Suppressor macrophage (primary cell): ENCODE measurements at places on chromosomes 5 and 9.

GRCh38 chr9:108786322-108786721 is 69.5 kb downstream of the ACTL7B start:
- peak; percentile 9 for DNase-seq

DNA sequence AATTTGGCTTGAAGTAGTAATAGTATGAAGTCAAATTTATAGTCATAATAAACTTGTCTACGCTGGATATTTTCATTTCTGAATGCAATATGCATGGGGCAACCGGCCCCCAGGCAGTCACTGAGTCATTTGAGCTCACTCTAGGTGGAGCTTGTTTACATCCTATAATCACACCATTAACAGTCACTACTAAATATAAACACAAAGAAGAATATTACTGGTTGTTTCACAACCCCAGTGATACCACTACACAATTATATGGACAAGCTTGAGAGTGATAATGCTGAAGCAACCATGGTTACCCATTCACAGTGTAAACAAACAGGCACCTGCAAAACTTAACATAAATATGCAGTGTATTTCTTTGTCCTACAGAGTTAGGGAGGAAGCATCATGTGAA is 68.7 kb downstream of the MARCHF3 start:
- DNase-seq, result no peak

- no peak for DNase-seq
These were observed 84.2 kb downstream of the CHSY3 start for GRCh38 chr5:129988453-129988852.

DNA sequence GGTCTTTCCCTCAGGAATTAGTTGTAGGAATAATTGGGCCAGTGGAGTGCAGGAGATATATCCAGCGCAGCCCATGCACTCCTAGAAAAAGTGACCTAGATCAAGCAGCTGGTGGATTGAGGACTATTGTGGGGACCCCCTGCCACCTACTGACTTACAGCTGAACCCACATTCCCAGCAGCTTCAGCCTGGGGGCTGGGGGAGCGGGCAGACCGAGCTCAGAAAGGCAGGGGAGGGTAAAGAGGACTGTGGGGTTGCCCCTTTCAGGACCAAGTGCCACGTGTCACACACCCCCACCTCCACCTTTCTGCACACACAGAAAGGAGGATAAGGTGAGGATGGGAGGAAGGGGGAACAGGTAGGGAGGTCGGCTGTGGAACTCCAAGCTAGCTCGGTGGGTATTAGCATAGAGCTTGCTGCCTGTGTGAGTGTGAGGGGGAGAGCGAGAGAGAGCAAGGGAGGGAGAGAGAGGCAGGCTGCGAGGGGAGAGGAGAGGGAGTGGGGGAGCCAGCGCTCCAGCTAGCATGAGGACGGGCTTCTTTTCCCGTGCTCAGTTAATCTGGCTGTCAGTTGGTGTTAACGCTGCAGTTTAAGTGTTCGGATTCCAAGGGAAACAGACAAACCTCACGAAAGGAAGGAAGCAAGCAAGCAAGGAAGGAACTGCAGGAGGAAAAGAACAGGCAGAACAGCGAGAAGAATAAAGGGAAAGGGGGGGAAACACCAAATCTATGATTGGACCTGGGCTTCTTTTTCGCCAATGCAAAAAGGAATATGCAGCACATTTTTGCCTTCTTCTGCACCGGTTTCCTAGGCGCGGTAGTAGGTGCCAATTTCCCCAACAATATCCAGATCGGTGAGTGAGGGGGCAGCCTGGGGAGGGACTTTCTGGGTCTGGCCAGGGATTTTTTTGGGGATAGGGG is at the start of gene GRIA1:
Gene GRIA1 (plus strand): TSS at position 553 of the 920 bp plus-strand sequence.
- DNase-seq, result no peak

DNA sequence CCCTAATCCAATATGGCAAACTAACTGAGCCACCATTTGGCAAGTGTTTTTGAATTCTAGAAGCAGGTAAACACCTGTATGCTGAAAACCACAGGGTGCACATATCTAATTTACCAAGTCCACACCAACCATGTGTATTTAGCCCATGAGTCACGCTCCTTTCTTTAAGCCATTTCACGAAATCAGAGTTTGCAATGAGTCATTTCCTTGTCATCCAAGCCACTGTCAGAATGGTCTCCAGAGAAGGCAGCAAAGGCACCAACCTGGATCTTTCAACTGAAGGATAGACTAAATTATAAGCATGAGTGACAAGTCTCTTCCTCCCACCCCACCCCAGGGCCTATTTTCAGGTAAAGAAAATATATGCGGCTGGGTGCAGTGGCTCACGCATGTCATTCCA is 110.0 kb downstream of the PAX5 start:
- peak; percentile 16 for DNase-seq

GRCh38 chr5:2453781-2454180 is 297.7 kb downstream of the IRX2 start:
- no peak for DNase-seq

DNA sequence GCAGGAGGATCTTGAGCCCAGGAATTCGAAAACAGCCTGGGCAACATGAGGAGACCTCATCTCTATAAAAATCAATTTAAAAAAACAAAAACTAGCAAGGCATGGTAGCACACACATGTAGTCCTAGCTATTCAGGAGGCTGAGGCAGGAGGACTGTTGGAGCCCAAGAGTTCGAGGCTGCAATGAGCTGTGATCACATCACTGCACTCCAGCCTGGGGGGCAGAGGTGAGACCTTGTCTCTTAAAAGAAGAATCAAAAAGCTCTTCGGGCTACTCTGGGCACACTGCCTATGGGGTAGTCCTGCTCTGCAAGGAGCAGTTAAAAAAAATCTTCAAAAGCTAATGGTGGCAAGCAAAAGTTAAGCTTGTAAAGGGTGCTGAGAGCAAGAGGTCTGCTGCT is 23.5 kb downstream of the SKP1 start:
- no peak for DNase-seq

DNA sequence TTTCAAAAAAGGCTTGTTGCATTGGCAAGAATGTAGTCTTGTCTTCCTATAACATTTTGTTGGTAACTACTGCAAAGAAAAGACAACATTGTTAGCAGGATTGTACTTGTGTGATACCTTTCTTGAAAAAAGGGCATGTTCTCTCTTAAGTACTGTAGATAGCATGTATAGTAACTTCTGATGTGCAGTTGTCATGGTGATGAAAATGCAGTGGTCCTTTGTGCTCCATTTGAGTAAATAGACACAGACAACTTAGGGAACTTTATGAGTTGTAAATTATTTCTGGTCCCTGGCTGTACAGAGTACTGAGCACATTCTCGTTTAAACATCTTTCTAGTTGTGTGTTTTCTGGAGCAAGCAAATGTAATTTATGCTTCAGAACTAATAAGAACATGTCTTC is 103.3 kb downstream of the CD180 start:
- DNase-seq, result no peak

DNA sequence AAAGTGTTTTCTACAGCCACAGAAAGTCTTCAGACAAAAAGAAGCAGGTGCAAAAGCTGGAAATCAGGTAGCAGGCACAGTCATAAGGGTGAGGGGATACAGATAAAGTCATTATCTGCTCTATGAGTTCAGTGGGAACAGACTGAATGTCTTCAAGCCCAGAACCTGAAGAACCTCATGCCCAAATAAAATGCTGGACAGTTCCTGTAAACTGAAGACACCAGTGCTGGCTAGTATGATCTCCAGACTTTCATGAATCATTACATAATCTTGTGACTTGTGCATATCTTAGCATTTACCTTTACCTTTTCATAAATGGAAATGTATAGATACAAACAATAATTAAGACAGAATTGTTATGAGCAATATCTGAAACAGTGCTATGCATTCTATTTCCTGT is 728.7 kb downstream of the DNAH5 start:
- DNase-seq, result no peak

DNA sequence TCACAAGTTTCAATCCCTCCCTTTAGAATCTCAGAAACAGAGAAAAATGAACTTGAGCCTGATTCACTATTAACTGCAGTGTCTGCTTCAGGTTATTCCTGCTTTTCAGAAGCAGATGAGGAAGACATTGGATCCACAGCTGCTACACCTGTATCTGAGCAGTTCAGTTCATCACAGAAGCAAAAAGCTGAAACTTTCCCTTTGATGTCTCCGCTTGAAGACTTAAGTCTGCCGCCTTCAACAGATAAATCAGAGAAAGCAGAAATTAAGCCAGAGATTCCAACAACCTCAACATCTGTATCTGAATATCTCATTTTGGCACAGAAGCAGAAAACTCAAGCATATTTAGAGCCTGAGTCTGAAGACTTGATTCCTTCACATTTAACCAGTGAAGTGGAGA is 42.1 kb downstream of the CMYA5 start:
- no peak for DNase-seq

GRCh38 chr9:11992866-11993265 is 700.3 kb upstream of the TYRP1 start:
- no peak for DNase-seq

GRCh38 chr5:81401266-81401665 is 7.3 kb upstream of the ACOT12 start:
- no peak for DNase-seq

- no peak for DNase-seq
These were observed 43.8 kb downstream of the PRRC1 start for GRCh38 chr5:127561254-127561653.

GRCh38 chr5:172771439-172772111 is 580 bp upstream of the DUSP1 start:
- DNase-seq, result no peak

DNA sequence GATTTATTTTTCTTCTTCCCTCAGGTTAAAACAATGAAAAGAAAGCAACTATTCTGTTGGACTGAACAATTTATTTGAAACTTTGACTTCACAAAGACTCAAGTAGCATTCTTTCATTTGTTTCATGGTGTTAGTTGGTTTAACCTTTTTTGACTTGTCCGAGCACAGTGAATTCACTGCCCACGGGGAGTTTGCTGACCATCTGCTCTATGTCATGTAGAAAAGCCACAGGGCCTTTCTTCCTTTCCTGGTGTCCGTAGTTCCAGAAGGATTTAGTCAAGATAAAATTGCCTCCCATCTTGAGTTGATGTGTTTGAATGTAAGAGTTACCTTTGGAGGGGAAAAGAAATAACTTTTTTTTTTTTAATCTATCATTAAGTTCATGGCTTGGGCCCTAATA is 55.1 kb upstream of the ZNF608 start:
- DNase-seq, result no peak

DNA sequence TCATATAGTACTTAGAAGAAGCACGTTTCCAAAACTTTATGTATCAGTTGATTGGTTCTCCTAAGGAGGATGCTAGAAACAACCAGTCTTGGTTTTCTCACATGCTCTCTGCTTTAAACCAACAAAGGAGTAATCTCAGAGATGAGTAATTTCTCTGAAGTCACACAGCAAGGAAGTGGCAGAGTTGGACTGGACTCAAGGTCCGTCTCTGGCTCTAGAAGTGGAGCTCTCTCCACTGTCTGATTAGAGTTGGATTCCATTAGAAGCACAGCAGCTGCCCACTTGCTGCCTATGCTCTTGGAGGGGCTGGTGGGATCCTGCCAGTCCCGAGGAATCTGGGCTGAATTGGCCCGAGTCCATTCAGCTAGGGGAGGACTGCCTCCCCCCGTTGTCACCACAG is 21.0 kb downstream of the RALGPS1 start:
- DNase-seq, result no peak

- no peak for DNase-seq
These were observed 52.8 kb downstream of the WHRN start for GRCh38 chr9:114452219-114453165.

- DNase-seq, result no peak
These were observed 118.7 kb upstream of the TAF11L2 start for GRCh38 chr5:17379100-17379951.

DNA sequence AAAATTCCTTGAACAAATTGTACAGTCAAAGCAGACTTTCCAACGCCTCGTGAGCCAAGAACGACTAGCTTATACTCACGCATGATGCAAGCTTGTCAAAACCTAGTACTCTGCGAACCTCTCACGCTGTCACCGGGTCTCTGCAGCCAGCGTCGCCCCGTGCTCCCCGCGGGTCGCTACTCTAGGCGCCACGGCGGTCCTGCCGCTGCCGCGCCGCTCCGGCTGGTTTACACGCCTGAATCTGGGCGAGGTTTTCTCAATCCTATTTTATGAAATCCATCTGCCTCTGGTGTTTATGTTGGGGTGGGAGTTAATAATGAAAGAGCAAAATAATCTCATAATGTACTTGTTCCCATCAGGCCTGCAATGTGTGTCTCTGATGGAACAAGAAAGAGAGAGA is 90.9 kb downstream of the SV2C start:
- DNase-seq, result no peak

DNA sequence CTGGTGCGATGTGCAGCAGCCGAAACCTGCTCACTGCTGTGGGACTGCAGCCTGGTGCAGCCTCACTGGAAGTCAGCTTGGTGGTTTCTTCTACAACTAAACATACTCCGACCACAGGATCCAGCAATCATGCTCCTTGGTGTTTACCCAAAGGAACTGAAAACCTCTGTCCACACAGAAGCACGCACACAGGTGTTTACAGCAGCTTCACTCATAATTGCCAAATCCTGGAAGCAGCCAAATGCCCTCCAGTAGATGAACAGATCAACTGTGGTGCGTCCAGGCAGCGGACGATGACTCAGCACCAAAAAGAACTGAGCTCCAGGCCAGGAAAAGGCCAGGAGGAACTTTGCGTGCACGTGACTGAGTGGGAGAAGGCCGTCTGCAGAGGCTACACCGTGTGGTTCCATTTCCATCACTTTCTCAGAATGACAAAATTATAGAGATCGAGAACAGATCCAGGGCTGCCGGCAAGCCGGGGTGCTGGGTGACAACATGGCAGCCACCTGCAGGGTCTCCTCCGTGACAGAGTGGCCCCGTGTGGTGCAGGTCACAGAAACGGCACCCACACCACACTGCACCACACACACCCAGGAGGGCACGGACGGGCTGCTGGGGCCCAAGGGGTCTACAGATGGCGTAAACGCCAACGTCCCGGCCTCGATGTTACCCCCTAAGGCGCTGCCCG is 23.1 kb upstream of the NSMF start:
- DNase-seq, result peak; percentile 92

DNA sequence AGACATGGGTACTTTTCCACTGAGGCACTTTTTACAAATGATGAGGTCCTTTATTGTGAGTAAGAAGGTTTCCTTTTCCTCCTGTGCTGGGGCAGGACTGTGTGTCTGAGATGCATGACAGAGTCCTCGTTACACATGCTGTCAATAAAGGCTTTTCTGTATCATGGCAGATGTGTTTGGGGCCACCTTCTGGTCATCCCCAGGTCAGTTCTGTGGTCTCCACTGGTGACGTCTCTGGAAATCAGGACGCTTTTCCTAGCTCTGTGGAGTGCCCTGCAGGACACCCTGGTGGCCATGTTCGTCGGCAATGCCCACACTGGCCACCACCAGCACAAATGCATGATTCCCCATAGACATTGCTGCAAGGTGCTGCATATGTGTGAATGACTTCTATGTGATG is 2.8 kb downstream of the CMBL start:
- DNase-seq, result no peak
